Naive thymus-derived CD4-positive, alpha-beta T cell (primary cell): ENCODE measurements at places on chromosomes 7 and 10.
A peak's percentile ranks its signal among the peaks of the same experiment; 100 is the strongest.

- peak overlapping the region; percentile 58 for H3K27ac ChIP-seq
- H3K4me3 ChIP-seq = peak overlapping the region; percentile 15
- no peaks in the 10 kb centered on the region for H3K27me3 ChIP-seq
- H3K36me3 ChIP-seq = peaks cover 3% of the 10 kb centered on the region
- no peak for DNase-seq
- peaks cover 31% of the 10 kb centered on the region for H3K4me1 ChIP-seq
Measured at GRCh38 chr10:61942604-61943461, 41.3 kb downstream of the ARID5B start.

GRCh38 chr7:54944179-54944578, 74.6 kb upstream of the EGFR start:
- H3K36me3 ChIP-seq = no peaks in the 10 kb centered on the region
- no peak overlapping the region for H3K27ac ChIP-seq
- H3K27me3 ChIP-seq = no peaks in the 10 kb centered on the region
- H3K4me1 ChIP-seq = no peaks in the 10 kb centered on the region
- H3K4me3 ChIP-seq = no peak overlapping the region
- DNase-seq = no peak

DNA sequence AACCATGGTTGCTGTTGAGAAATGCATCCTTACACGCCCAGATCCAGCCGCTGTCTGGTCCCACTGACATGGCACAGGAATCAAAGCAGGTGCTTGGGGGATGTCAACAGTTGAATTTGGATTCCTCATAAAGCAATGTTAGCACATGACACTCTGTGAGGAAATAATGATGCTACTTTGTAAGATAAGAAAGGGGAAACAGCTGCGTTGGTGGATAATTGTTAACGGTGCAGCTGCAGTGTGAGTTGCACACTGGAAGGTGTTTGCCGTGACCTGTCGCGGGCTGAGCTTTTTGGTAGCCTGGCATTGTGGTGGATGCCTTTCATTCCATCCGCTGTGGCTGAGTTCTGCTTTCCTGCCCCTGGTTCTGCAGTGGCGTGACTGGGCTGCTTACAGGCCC, 113.9 kb downstream of the MGMT start:
- H3K27me3 ChIP-seq = no peaks in the 10 kb centered on the region
- H3K4me3 ChIP-seq = no peak overlapping the region
- no peak overlapping the region for H3K27ac ChIP-seq
- DNase-seq = no peak
- no peaks in the 10 kb centered on the region for H3K4me1 ChIP-seq

GRCh38 chr10:133454204-133454893, 604 bp downstream of the SCART1 start:
- H3K4me3 ChIP-seq = no peak overlapping the region
- H3K27ac ChIP-seq = no peak overlapping the region
- H3K36me3 ChIP-seq = no peaks in the 10 kb centered on the region
- no peak for DNase-seq
- no peaks in the 10 kb centered on the region for H3K4me1 ChIP-seq
